ENCODE measurements at places on chromosomes 1 and 21.

GRCh38 chr1:11948822-11949458, 14.4 kb downstream of the PLOD1 start:
- peak; percentile 36 for DNase-seq

DNA sequence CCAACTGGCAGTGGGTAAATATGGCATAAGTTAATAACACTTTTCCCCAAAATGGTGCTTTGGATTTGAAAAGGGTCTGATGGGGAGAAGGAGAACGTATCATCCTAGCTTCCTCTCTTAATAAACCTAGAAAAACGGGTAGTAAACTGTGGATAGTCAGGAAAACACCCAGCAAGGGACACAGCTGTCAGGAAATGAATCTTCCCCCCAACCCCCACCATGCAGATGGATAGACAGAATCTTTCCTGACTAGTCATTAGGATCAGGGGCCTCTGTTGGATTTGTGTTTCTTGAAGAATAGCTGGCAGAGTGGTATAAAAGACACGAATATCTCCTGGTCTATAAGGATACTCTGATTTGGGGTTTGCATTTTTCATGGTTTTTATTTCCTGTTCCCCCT, 22.5 kb upstream of the LAX1 start:
- peak; percentile 30 for DNase-seq

- peak; percentile 86 for DNase-seq
Measured at GRCh38 chr1:59128239-59128736, 168.6 kb upstream of the FGGY start.

GRCh38 chr1:7930645-7931445, 9.8 kb downstream of the TNFRSF9 start:
- no peak for DNase-seq

GRCh38 chr1:159749630-159750029, 31.1 kb upstream of the DUSP23 start:
- DNase-seq = no peak

- DNase-seq = no peak
Measured at GRCh38 chr1:27886353-27886679, 14.0 kb downstream of the THEMIS2 start.

DNA sequence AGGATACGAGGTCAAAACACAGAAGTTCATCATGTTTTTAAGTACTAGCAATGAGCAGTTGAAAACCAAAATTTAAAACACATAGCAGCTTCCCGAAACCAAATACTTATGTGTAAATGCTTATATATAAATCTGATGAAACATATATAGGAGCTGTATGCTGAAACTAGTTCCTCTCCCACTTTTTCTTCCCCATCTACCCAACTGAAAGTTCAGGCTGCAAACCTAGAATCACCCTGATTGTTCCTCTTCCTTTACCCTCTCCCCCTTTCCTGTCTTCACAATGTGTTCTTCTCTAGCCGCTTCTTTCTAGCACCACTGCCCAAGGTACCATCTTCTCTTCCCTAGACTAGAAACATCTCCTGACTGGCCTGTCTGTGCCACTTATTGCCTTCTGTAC, 90.6 kb downstream of the ST3GAL3 start:
- DNase-seq = no peak

GRCh38 chr1:221227872-221228337, 348.7 kb downstream of the HLX start:
- DNase-seq = no peak

DNA sequence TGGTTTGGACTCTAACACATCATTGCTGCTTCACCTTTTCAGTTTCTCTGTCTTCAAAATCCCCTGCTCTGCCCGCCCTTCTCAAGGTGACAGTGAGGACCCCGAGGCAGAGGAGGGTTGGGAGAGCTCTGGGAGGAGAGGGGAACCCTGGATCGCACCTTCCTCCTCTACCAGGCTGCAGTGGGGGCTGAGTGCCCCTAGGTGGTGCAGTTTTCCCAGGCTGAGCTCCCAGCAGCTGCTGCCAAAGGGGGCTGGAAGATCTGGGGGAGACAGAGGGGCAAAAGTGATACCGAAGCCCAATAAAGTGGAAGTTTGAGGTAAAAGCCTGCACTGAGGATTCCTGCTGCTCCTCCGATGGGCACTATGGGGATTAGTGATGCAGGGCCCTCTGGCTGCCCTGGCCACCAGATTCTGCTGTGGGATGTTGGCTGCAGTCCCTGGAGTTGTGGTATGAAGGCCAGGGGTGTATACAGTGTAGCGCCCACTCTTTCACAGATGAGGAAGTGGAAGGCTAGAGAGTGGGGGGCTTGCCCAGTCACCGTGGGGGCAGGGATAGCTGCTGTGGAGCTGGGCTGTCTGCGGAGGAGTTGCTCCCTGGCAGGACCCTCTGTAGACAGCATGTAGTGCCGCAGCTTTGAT, 40.7 kb upstream of the SCMH1 start:
- DNase-seq = peak; percentile 47

GRCh38 chr1:204169858-204170257, 3.7 kb upstream of the REN start:
- no peak for DNase-seq

All from EH (cell line).